Pons (tissue), 1 donor: ENCODE measurements at places on chromosomes 3 and 15.

- DNase-seq, result no peak
These were observed 692.3 kb downstream of the ZPLD1 start for GRCh38 chr3:103127098-103127630.

DNA sequence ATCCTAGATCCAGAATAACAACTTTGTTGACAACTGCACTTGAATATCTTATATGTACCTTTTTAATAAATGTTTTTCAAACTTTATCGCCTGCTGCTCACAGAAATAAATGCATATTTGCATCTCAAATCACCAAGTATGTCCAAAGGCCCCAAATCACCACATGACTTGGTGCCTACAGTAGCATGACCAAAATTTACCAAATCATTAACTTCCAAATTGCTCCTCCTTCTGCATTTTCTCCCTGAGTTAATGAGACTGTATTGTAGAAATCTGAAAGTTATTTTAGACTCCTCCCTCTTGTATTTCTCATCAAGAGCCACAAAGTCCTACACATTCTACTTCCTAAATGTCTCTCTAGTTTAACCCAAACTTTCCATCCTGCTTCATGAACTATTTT, 635.5 kb upstream of the NAALADL2 start:
- DNase-seq, result no peak

GRCh38 chr3:6416049-6416661, 444.8 kb upstream of the GRM7 start:
- no peak for DNase-seq

GRCh38 chr15:53836618-53837017, 77.2 kb upstream of the WDR72 start:
- DNase-seq, result no peak

GRCh38 chr15:91284758-91285466, 184.9 kb downstream of the SV2B start:
- no peak for DNase-seq

GRCh38 chr3:172069478-172069877, 30.1 kb downstream of the FNDC3B start:
- no peak for DNase-seq

GRCh38 chr3:62261736-62262135, 111.6 kb downstream of the FEZF2 start:
- no peak for DNase-seq

DNA sequence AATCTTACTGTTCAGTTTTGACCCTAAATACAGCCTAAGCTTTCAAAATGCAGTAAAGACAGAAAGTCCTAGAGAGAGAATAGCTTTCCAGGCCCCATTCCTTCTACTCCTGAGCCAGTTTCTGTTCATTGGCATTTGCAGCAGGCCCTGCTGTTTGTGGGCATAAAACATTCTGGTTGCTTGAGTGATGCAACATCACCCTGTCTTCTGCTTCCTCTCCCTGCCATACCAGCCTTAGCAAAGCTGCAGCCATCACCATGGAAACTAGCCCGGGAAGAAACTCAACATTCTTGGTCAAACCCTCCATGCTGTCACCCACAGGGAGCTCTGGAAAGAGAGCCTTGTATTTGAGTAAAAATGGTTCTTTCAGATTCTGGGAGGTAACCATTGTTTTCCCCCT, 325.7 kb downstream of the MAGI1 start:
- DNase-seq, result peak; percentile 52

DNA sequence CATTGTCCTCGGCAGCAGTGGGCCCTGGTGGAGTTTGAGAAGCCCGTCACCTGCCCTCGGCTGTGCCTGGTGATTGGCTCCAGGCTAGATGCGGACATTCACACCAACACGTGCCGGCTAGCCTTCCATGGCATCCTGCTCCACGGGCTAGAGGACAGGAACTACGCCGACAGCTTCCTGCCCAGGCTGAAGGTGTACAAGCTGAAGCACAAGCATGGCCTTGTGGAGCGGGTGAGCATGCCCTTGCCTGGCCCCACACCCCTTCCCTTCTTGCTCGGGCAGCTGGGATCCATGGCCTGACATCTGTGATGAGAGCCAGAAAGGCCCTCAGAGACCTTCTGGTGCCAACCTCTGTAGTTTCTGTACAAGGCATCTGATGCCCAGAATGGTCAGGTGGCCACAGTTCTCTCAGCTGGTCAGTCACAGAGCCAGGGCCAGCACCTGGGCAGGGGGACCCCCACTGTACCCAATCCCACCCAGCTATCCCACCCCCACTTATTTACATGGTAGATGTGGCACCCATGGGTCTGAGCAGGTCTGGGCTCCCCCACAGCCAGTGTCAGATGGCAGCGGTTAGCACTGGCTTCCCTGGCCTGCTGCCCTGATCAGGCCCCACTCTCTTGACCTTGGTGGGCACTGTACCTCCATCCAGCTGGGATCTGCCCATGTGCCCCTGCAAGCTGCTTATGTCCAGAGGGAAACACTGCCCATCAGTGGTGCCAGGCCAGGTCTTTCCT, 124.9 kb downstream of the DNAJB8 start:
- no peak for DNase-seq

DNA sequence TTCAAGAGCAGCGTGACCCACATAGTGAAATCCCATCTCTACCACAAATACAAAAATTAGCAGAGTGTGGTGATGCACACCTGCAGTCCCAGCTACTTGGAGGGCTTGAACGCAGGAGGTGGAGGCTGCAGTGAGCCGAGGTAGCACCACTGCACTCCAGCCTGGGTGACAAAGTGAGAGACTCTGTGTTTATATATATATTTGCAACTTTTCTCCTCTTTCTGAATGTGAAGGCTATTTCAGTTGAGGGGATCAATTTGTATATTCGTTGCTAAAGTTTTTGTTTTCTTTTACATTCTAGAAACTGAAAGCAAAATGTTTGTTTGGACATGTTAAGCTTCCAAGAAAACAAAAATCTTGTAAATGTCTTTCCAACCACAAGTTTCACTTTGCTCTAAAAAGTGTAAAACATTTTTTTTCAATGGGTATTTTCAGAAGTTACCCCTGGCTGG, 29.8 kb upstream of the FAM98B start:
- DNase-seq, result no peak

GRCh38 chr3:33579178-33579510, 138.9 kb downstream of the CLASP2 start:
- no peak for DNase-seq

GRCh38 chr3:18987862-18988447, 160.4 kb upstream of the KCNH8 start:
- no peak for DNase-seq

GRCh38 chr3:138862924-138863775, 28.4 kb upstream of the PIK3CB start:
- DNase-seq, result no peak
